ENCODE measurements at places on chromosomes 7 and 10.
A peak's percentile ranks its signal among the peaks of the same experiment; 100 is the strongest.

GRCh38 chr10:126570621-126571602 lies 99.6 kb downstream of the C10orf90 start:
- no peak for DNase-seq

GRCh38 chr7:31811650-31812461 lies 124.8 kb downstream of the PPP1R17 start:
- DNase-seq = no peak

- no peak for DNase-seq
Observed at GRCh38 chr10:96789571-96790108, 42.5 kb upstream of the LCOR start.

DNA sequence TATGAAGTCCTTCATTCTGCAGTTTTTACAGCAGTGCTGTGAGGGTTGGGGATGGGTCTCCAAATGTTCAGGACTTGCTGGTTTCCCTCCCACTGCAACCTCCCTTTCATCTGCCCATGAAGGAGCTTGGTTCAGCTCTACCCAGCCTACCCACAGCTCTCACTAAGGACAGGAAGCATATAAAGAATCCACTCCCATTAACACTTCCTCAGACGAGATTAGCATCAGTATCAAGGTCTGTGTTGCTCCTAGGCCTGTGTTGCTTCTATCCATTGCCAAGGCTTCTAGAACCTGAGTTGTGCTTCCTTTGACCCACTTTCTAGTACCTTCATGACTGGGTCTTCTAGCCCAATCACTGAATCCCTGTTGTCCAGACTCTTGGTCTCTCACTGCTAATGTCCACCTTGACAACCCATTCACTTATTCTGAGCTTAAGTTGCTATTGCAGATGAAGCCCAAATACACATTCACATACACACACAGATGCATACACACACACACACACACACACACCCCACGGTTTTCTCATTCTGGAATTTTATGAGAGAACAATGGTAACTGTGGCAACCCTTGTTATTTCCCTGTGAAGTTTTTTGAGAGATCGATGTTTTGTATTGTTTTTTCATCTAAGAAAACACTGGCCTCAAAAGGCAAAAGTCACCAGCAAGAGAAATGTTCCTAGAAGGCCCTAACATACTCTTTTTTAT lies 248.1 kb downstream of the MTERF1 start:
- no peak for DNase-seq

DNA sequence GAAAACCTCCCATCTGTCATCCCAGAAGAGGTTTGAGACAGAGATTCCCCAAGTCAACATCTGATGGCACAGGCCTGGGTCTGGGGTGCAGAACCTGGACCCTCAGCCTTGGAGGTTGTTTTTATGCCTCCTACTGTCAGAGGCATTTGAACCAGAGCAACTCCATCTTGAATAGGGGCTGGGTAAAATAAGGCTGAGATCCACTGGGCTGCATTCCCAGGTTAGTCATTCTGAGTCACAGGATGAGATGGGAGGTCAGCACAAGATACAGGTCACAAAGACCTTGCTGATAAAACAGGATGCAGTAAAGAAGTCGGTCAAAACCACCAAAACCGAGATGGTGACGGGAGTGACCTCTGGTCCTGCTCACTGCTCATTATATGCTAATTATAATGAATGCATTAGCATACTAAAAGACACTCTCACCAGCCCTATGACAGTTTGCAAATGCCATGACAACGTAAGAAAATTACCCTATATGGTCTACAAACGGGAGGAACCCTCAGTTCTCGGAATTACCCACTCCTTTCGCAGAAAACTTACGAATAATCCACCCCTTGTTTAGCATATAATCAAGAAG lies 92.0 kb downstream of the ITGA8 start:
- DNase-seq = no peak

DNA sequence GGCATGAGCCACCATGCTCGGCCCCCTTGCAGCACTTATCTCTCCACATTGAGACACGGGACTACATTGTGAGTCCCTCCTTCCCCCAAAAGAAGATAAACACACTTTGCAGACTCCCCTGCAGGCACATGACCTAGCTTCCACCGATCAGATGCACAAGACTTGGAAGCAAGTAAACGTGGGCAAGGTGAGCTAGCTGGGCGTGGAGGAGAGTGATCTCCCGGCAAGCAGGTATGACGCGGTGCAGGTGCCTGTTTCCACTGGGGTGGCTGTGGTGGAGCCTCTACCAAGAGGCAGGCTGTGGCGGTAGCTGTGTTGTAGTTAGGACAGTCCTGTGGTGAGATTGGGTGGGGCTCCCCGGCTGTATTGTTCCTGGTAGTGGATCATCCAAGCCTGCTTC lies 7.7 kb upstream of the COMTD1 start:
- DNase-seq = no peak

GRCh38 chr7:100679927-100680575 lies 6.5 kb downstream of the GNB2 start:
- DNase-seq = no peak

DNA sequence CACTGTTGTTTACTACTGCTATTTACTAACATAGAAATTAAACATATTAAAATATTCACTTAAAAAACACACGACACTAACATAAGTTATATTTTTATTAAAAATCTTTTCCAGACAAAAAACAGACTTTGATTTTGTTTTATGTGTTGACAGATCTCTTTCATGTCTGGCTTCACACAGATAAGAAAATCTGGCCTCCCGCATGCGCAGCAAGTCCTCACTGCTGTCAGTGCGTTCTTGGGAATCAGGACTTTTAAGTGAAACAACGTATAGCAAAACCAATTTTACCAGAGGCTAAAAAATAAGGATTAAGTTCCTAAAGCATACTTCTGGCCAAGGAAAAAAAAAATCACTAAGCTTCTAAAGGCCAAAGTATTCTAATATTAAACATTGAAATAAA lies 1.2 kb upstream of the IDI1 start:
- DNase-seq = peak; percentile 42
